ENCODE measurements at places on chromosomes 16 and 17. TPM values are rescaled to one million over a fixed set of nuclear protein-coding genes. Genes with fewer than 3 reads are reported as not detected.

The SOX8 gene
- 43.7 TPM for polyA plus RNA-seq

The PNMT gene
- polyA plus RNA-seq = 5.0 TPM

The SBK1 gene
- polyA plus RNA-seq = 24.7 TPM

The GPR139 gene
- polyA plus RNA-seq = not detected

The CCL4 gene
- 3.2 TPM for polyA plus RNA-seq

The HSD17B2 gene
- polyA plus RNA-seq = 0.30 TPM

The B3GNT9 gene
- polyA plus RNA-seq = 10.9 TPM

The RNF40 gene
- 52.3 TPM for polyA plus RNA-seq

DNA sequence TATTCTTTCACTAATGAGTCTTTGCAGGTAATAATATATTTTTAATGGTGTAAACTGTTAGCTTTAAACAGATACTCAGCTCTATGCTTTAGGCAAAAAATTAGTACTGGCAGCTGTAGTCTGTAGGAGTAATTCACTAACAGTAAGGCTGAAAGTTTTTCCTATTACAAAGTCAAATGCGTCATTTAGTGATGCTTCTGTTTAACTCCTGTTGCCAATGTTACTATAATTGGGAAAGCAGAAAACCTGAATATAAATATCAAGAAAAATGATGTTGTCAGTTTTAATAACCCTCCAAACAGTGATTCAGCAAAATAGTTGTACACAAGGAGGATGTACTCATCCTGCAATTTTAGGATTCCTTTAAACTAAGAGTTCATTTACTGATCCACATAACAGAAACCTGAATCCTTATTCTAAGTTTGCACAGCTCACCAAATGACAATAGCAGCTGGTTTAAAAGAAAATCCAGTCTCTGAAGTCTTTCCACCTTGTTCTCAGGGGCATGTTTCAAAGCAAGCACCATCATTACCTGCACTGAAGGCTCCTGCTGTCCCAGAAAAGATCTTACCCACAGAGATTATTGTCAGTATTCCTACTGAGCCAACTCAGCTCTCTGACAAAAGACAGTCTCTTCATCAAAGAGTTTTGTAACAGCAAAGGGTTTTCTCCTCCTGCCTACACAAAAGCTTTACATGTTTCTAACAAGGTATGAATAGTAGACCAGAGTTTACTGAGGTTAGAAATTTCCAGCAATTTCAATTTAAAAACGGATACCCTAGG is 4.2 kb downstream of the CDR2 start:
- DNase-seq = peak; percentile 50

DNA sequence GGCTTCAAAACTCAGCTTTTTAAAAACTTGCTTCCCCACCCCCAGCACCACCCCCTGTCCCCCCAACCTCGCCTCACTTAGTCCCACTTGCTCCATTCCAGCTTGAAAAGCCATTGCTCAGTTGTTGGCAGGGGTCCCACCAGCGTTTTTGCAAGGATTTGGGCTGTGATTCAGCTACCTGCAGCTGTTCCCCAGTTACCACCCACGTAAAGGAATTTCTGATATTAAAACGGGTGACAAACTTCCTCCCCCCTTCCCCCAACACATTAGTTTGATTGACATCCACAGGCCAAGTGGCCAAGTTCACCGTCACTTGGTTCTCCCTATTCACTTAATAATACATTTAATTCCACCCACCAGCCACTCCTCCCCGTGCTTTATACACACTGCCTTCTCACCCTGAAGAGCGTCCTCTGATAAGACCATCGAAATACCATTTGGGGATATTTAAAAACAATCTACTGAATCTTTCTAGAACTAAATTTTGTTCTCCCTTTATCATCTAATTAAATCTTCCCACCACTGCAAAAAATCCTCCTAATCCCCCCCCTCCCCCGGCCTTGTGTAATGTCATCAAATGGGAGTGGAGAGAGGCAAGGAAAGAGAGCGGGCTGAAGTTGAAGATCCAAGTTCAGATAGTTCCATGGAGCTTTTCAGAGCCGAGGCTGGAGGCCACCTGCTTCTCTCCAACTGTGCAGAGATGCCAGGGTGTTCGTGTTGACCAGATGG is 55.1 kb downstream of the SOX9 start:
- peak; percentile 32 for DNase-seq

DNA sequence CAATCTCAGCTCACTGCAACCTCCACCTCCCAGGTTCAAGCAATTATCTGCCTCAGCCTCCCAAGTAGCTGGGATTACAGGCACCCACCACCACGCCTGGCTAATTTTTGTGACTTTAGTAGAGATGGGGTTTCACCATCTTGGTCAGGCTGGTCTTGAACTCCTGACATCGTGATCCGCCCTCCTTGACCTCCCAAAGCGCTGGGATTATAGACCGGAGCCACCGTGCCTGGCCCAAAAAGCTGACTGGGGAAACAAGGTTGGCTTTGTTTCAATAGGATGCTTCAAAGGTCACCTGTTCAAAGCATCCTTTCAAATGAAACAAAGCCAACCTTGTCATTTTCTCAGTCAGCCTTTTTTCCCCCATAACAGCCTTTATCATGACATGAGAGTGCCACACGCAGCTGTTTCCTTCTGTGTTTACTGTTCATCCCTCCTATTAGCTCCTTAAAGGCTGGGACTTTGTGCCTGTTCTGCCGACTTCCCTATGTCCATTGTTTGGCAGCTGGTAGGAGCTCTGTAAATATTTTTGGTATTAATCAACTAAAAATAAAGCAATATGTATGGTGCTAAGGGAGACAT is 51.1 kb downstream of the ADAMTS18 start:
- DNase-seq = no peak

DNA sequence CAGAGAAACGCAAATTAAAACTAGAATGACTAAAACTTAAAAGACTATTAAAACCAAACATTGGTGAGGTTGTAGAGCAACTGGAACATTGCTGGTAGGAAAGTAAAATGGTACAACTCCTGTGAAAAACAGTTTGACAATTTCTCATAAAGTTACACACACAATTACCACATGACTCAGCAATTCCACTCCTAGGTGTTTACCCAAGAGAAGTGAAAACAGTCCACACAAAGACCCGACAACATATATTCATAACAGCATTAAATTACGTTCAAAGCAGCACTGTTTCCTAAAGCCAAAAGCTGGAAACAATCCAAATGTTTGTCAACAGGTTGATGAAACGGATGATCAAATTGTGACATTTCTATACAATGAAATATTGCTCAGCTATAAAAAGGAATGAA is 26.5 kb upstream of the ALOX12 start:
- no peak for DNase-seq

DNA sequence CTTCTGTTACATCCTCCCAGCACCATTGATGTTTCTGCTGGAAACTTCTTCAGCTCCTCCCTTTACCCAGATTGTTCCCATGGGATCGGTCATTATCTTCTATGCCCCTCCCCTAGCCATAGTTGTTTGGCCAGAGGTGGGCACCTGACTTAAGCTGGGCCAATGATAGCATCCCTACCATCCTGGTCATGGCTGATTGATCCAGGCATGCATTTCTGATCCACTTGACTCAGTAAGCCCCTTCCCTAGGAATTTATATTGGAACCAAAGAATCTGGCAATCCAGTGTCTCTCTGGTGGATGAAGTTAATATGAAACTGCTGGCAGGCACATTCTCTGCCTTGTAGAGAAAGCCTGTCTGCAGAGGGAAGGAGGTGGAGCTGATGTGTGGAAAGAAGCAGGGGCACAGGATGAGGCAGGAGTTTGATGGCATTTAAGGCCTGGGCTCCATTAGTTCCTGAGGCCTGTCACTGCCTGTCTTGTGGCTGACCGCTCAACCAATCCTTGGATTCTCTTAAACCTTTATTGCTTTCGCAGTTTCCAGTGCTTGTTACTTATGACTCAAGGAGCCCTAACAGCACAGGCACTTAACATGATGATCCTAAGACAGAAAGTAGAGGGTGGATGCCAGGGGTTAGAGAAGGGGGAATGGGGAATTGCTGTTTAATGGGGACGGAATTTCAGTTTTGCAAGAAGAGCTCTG is 152.4 kb downstream of the ABCC12 start:
- DNase-seq = peak; percentile 6

- peak; percentile 50 for DNase-seq
These were observed 11.9 kb downstream of the SBK1 start for GRCh38 chr16:28304214-28304613.

GRCh38 chr16:19717314-19717713 is 713 bp downstream of the KNOP1 start:
- no peak for DNase-seq

DNA sequence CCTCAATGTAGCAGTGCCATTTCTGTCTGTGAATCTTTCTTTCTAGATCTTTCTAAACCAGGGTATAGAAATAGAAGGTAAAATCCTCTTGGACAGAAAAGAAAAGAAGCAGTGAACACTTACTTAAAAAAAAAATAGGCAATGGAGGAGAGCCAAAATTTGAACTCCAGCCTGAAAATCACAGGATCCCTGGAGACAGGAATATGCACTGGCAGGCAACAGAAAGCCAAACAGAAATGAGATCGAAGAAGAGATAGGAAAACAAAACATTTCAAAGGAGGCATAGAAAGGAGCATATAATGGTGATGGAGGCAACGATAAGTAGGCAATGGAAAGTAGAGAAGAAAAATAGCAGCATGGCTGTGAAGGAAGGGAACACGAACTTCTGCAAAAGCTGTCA is 253.7 kb upstream of the HSBP1 start:
- no peak for DNase-seq

- DNase-seq = no peak
These were observed 771 bp upstream of the OVCA2 start for GRCh38 chr17:2040942-2041560.

GRCh38 chr17:4573669-4574068 is 10.7 kb upstream of the SMTNL2 start:
- no peak for DNase-seq

- DNase-seq = no peak
These were observed 303.3 kb downstream of the MAP2K6 start for GRCh38 chr17:69717819-69718218.

- no peak for DNase-seq
These were observed 1.5 kb downstream of the SP2 start for GRCh38 chr17:47897561-47897960.

GRCh38 chr17:68390888-68391545 is 66.3 kb downstream of the WIPI1 start:
- no peak for DNase-seq

DNA sequence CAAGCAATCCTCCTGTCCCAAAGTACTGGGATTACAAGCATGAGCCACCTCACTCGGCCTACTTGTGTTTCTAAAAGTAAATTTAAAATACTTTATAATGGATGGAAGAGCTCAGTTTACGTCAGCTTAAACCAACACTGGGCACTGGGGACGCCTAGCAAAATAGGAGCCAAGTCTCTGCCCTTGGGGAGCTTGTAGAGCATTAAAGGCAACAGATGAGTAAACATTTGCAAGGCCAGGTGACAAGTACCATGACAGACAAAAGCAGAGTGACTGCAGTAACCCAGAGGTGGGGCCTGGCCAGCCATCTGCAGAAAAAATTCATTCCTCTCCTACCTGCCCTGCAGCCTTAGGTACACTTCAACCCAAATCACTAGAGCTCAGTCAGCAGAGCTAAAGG is 12.1 kb upstream of the NLK start:
- DNase-seq = no peak
